ENCODE measurements at places on chromosomes 2 and 18. TPM values are rescaled to one million over a fixed set of nuclear protein-coding genes. Genes with fewer than 3 reads are reported as not detected.

GRCh38 chr2:68236103-68236734 lies 16.1 kb downstream of the PPP3R1 start:
- no peak for DNase-seq

GRCh38 chr2:42796427-42797248 lies 4.3 kb upstream of the HAAO start:
- no peak for DNase-seq

DNA sequence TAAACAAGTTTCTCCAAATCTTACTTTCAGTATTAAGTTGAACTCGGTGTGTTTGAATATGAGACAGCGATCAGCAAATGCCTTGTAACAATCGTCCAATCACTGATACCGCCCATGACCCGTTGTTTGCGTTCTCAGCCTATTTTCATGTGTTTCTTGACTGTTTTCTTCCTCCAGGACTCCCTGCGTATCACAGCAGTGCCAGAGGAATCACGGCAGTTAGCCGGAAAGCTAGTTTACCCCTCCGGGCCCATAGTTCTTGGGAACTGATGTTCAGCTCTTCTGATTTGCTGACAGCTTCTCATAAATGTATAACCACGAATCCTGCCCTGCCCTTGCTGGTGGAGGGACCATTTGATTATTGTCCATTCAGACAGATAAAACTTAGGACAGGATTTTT lies 42.2 kb upstream of the TPO start:
- DNase-seq, result no peak

Gene LBX2
- total RNA-seq, result 0.76 TPM

Gene SERPINB2
- 0.73 TPM for total RNA-seq

Gene LRRFIP1
- total RNA-seq, result 221 TPM

Gene LRRC30
- not detected for total RNA-seq

Gene SERPINB11
- total RNA-seq, result not detected

Gene IL36G
- total RNA-seq, result not detected
